WERI-Rb-1 (cell line): ENCODE measurements at places on chromosomes 11 and 22.

GRCh38 chr22:19051381-19052072 is 70.7 kb downstream of the DGCR2 start:
- no peak for DNase-seq

- DNase-seq = no peak
Measured at GRCh38 chr11:70049045-70049444, 29.1 kb upstream of the ANO1 start.

DNA sequence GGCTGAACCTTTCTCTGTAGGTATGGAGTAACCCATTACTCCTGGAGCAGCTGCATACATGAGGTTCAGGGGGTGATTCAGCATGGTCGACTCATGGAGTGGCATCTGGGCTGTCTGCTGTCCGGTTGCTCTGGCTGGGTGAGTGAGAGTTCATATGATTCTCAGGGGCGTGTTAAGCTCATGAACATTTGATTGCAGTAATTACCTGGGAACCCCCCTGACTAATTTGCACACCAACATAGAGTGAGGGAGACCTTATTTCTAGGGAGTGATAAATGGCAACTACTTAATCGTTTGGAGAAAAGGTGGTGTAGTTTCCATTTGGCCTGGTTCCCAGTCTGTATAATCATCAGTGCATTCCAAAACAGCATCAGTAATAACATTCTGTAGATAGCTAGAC is 661.9 kb downstream of the ETS1 start:
- no peak for DNase-seq

DNA sequence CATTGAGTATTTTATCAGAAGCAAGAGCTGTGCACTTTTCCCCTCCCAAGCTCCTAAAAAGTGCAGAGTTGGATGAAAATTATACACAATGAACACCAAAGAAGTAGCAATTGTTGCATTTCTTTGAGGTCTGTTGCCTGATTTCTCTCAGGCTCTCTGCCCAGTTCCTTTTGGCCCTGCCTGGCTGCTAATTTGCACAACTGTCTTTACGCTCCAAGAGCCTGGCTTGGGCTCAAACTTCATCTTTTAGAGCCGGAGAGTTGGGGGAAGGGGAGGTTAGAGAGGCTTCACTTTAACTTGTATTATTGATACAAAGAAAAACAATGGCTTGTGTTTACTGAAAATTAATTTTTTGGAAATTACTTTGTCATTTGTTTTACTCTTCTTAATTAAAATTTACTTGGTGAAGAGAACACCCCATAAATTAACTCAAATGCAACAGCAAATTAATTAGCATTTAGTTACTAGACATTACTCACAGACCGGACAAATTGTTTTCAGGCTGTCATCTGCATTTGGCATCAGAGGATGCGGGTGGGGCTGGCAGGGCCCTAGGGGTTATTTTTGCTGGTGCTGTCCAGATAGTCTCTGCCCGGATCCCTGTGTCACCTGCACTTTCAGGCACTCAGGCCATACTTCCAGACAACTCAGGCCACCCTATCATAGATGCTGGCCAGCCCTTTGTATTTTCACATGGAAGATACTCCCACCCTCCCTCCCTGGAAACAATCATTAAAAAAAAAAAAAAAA is 407.3 kb downstream of the NXPE2 start:
- no peak for DNase-seq

GRCh38 chr11:70333261-70333660 is 62.8 kb downstream of the PPFIA1 start:
- DNase-seq = no peak

- DNase-seq = no peak
Measured at GRCh38 chr22:28411125-28411524, 268.5 kb downstream of the TTC28 start.

- DNase-seq = no peak
Measured at GRCh38 chr11:124748481-124749343, 3.3 kb downstream of the VSIG2 start.

- no peak for DNase-seq
Measured at GRCh38 chr11:48101044-48101733, 115.4 kb upstream of the OR4B1 start.

DNA sequence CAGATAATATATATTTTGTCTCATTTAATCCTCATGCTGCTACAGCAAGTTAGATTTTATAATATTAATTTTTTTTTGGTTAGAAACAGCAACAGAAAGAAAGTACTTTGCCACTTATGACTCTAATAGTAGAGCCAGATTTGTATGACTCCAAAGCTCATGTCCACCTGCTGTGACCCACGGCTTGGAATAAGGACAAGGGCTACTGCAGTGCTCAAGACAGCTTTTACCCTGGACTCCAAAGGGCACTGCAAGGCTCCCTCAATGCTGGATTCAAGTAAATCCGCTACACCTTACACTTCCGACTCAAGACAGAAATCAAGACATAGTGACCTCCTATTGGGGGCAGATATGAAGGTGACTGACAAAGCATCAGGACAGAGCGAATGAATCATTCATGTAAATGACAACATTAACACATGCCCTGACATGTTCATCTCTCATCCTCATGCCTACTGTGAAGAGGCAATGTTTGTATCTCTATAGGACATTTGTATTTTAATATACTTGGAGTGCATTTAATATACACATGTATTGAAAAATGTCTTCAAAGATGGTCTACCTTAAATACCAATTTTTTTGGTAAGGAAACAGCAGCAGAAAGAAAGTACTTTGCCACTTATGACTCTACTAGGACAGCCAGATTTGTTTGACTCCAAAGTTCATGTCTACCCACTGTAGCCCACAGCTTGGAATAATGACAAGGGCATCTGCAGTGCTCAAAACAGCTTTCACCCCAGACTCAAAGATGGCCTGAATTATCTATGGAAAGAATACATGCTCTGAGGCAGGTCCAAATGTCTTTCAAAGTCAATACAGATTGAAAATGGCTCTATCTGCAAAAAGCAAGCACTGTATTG is 375.6 kb upstream of the CCDC90B start:
- DNase-seq = no peak

- peak; percentile 69 for DNase-seq
Measured at GRCh38 chr11:68127714-68128681, 6.8 kb upstream of the CHKA start.

- peak; percentile 52 for DNase-seq
Measured at GRCh38 chr22:43570531-43571165, 158.8 kb downstream of the MPPED1 start.

- peak; percentile 11 for DNase-seq
Measured at GRCh38 chr11:14386895-14387480, 28.0 kb upstream of the RRAS2 start.

DNA sequence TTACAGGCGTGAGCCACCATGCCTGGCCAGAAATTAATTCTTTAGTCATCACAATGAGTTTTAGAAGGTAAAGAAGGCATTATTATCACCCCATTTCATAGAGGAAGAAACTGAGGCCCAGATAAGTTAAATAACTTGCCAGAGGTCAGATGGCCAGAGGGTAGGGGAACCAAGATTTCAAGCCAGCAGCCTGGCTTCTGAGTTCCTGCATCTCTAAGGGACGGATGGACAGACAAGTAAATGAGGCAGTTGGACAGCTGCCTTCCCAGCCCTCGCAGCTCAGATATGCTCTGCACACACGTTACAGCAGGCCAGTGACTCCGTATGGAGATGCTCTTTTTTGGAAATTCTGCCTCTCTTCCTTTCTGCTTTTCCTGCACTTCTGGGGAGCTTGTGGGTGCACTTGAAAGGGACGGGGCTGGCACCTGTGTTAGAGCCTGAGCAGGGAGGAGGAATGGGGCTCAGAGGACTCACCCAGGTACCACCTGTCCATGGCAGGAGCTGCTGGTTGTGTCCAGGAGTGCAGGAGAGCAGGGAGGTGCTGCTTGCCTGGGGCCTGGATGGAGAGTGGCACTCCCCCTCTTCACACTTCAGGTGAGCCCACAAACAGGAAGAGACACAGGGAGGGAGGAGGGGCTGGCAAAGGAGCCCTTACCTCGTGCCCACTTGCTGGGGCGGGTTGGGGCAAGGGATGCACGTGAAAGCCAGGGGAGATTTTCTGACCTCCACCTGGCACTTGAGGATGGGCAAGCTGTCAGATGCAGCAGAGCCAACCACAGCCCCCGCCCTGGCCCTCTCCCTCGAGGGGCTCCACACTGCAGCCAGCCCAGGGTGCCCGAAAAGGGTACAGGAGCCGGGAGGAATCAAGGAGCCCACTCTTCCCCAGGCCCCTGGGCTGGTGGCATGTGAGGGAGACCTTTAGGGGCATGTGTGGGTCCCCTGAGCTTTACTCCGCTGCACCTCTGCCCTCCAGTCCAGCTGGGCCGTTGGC is 3.3 kb upstream of the FXYD2 start:
- DNase-seq = peak; percentile 4

DNA sequence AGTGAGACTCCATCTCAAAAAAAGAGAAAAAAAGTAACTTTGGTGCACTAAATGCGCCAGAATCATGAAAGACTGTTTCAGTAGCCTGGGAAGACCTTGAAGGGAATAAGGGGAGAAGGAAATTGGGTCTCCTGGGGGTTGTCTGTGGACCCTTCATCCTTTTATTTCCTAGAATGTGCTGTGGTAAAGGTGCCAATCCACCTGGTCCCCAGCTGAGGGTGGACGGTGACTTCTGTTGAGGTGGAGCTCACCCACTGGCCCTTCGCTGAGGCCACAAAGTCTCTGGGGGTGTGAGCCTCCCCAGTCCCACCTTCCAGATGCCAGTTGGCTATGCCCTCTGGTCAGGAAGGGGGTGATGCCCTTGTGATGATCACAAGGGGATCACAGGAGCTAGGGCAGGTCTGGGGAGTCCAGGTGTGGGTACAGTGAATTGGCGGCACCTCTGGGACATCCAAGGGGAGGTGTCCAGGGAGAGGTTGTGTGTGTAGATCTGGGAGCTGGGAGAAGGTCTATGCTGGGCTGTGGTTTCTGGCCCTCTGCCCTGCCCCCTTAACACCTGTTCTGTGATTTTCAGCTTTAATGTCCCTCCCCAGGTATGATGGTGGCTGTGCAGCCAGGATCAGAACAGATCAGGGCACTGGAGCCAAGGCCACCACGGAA is 34.2 kb upstream of the LMO1 start:
- no peak for DNase-seq

DNA sequence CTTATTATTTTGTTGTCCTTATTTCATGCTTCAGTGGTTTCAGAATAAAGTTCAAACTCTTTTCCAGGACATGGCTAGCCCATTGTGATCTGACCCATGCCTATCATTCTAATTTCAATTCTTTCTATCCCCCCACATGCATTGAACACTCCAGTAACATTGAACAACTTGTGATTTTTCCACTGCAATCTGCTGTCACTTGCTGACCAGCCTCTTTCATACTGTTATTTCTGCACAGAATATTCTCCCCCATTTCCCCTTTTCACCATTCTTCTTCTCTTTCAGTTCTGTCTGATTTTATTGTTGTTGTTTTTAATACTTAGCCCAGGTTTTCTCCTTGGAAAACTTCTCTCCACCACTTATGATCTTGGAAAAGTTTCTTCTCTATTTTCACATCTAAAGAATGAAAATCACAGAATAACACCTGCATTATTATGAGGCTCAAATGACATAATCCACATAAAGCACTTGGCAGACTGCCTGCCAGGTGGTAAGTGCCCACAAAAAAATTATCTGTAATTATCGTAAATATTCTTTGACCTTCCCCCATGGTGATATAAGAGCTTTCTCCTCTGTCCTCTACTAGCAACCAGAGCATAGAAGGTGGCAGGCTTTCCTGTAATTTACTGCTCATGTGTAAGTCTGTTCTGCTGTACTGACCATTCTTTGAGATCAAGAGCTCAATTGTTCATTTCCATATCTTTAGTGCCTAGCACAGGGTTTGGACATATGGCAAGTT is 51.9 kb upstream of the EED start:
- DNase-seq = no peak

GRCh38 chr11:7657306-7658025 is 15.8 kb downstream of the CYB5R2 start:
- DNase-seq = peak; percentile 71

DNA sequence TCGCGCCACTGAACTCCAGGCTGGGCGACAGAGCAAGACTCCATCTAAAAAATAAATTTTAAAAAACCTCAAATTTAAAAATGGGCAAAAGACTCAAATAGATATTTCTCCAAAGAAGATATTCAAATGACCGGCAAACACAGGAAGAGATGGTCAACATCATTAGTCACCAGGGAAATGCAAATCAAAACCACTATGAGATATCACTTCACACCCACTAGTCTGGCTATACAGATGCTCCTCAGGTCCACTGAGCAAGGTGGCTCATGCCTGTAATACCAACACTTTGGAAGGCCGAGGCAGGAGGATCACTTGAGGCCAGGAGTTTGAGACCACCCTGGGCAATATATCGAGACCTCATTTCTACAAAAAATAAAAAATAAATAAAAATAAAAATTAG is 43.3 kb upstream of the SLC35C1 start:
- no peak for DNase-seq

DNA sequence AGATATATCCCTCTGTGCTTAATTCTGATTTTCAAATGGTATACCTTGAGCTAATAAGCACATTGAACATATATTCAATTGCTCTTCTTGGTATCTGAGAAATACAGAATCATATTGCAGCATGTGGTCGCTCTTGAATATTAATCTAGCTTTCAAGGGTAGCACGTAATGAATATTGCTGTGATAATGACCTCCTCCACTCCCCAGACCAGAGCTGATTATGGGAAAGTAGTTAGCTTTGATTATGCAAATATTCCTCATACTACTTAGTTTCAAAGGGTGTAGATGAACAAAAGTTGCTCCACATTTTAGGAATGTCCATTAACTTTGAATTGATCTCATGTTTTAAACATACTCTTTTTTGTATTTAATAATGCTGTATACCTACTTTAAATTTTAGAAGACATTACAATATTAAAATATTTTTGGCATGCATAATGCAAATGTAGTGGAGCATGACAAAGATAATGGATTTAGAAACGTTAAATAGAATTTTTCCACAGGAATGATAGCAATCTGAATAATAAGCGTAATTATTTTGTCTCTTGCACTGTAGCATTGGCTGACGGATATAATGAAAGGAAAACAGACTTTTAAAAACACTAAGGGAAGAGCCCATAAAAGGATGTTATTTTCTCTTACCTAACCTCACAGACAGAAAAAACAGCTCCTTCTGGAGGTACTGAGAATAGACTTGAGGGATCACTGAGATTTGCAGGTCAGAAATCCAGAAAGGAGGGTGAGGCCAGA is 27.2 kb downstream of the KBTBD3 start:
- no peak for DNase-seq
